GM13976 (cell line): ENCODE measurements at places on chromosomes 3 and 15.

DNA sequence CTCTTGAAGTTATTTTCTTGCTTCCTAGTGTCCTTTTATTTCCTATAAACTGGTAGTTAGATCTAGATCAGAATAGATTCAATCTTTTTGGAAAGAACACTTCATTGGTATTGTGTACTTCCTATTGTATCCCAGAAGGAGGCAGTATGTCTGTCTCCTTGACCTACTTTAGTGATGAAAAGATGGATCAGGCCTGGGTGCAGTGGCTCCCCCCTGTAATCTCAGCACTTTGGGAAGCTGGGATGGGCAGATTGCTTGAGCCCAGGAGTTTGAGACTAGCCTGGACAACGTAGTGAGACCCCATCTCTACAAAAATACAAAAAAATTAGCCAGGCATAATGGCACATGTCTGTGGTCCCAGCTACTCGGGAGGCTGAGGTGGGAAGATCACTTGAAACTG, 12.0 kb downstream of the BSN start:
- DNase-seq: no peak

DNA sequence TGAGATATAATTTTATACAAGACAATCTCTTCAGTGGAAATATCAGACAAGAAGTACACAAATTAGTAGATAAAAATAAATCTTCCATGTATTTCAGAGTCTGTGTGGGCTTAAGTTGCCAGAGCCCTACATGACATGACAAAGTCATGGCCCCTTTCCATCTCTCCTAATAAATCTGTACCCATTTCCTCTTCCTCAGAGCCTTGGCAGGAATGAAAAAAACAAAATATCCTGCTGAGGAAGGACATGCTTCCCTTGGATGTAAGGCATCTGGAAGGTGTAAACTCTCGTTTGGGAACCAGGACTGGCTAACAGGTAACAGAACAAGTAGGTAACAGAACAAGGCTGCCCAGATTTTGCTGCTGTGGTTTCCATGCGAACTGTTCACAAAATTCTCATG, 148.1 kb downstream of the SNRK start:
- DNase-seq: no peak

- no peak for DNase-seq
Measured at GRCh38 chr15:75597667-75598341, 18.7 kb upstream of the PTPN9 start.

GRCh38 chr3:77169823-77170222, 129.9 kb downstream of the ROBO2 start:
- DNase-seq: no peak

- no peak for DNase-seq
Measured at GRCh38 chr3:49619649-49620048, 54.5 kb upstream of the APEH start.

GRCh38 chr15:98904544-98904943, 103.0 kb downstream of the PGPEP1L start:
- DNase-seq: peak; percentile 66
